ELR (cell line): ENCODE measurements at places on chromosomes 1 and 21.

GRCh38 chr1:221839782-221840395 lies 98.0 kb upstream of the DUSP10 start:
- peak; percentile 98 for DNase-seq

GRCh38 chr1:111618961-111619634 lies 491 bp upstream of the RAP1A start:
- DNase-seq, result no peak

GRCh38 chr1:40014812-40015594 lies 25.5 kb upstream of the CAP1 start:
- peak; percentile 98 for DNase-seq

- no peak for DNase-seq
These were observed 70.1 kb downstream of the MTR start for GRCh38 chr1:236864996-236865817.

DNA sequence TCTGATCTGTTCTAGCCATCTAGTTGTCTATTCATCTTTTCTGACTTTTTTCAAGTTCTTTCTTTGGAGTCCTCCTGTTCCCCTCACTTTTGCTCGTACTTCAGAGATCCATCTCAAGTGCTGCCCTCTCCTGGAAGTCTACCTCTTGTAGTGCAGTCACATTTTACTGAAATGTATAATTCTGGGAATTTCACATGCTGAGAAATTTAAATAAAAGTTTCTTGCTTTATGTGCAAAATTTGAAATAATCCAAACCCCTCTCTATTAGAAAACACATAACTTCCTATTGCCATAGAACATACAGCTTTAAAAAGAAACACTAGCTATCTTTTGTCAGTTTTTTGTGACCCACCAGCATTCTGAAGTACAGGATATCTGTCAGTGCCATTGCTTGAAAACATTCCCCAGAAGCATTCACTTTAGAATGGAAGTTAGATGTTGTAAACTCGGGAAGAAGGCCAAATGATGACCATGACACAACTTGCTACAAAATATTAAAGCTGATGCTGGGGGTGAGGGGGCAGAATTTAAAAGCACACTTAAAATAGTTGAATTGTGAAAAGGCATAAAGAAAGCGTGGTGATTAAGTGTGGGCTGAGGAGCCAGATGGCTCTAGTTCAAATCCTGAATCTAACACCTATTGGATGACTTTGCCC lies 22.0 kb downstream of the RLF start:
- peak; percentile 58 for DNase-seq

GRCh38 chr1:245687636-245688535 lies 533.1 kb downstream of the KIF26B start:
- DNase-seq, result no peak
